ENCODE measurements at places on chromosomes 3 and 15.

DNA sequence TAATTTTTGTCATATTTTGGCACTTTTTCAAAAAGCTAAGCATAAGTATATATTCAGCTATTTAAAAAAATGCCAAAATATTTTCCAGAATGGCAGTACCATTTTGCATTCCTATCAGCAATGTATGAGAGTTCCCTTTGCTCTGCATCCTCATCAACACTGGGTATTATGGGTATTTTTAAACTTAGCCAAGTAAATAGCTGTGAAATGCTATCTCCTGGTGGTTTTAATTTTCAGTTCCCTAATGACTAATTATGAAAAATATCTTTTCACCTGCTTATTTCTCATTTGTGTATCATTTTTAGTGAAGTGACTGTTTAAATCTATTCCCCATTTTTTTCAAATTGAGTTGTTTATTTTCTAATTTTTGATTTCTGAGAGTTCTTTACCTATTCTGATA, 199.7 kb upstream of the NECTIN3 start:
- DNase-seq, result no peak

DNA sequence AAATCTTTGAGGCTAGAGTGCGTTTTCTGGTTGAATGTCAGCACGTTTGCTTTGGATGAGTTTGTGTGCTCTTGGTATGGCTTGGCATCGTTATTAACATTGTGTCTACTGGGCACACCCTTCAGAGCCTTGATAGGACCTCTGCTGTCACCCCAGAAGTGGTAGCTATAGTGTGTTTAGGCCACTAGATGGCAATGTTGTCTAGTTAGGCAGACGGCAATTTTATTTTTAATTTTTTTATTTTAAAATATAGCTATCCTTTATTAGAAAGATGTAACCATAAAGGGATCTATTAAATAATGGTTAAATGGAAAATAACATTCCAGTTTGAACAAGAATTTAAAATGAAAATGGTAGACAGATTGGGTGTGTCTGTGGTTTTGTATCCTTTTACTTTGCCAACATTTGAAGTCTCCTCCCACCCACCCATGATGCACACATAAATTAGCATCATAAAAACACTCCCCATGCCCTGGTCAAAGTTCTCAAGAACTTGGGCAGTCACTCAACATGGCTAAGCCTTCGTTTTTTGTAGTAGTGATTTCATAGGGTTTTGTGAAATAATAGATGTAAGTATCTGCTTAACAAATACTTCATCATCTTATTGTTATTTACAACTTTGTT, 200.7 kb downstream of the KCNH8 start:
- no peak for DNase-seq

DNA sequence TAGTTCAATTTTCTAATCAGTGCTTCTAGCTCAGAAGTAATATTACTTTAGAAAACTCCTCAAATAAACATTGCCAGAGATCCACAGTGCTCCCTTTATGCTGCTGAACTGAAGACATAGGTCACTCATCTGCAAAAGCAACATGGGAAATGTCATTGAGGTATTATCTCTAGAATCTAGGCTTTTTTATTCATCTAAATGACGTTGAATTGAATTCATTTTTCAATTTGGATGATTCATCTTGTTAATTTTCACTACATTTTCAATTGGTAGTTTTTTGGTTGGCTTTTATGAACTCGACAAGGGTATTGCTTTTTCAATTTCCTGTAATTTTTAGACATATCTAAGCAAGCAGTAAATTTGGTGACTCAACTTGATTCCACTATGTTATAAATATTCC, 275.4 kb downstream of the NFKBIZ start:
- DNase-seq, result no peak

- DNase-seq, result no peak
Measured at GRCh38 chr3:103048068-103048722, 613.4 kb downstream of the ZPLD1 start.
